Omental fat pad (tissue), 4 donors: ENCODE measurements at places on chromosomes 13 and 19.

- DNase-seq: no peak
These were observed 48.1 kb downstream of the PSG1 start for GRCh38 chr19:42831221-42832019.

- no peak for DNase-seq
These were observed 236.4 kb downstream of the ATP8A2 start for GRCh38 chr13:25608181-25608580.

- DNase-seq: no peak
These were observed 27.4 kb upstream of the CEBPA start for GRCh38 chr19:33329736-33330135.

DNA sequence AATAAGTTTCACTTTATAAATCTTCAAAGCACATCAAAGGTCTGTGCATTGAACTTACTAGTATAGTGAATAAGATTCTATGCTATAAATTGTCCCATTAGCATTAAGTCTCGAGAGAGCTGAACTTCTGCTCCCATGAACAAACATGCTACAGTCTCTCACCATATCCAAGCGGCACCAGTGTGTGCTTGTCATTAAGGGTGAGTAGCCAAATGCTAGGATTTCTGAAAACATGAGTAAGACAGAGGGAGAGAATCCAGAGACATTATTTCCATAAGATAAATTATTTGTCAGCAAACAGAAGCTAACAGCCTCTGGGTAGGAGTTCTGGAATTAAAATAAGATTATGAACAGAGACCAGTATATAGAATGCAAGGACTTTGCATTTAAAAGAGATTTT is 2882.5 kb downstream of the PCDH9 start:
- DNase-seq: no peak

GRCh38 chr19:5961969-5962945 is 15.7 kb downstream of the RANBP3 start:
- DNase-seq: no peak

- DNase-seq: no peak
These were observed 816 bp downstream of the SPRED3 start for GRCh38 chr19:38389101-38389925.

DNA sequence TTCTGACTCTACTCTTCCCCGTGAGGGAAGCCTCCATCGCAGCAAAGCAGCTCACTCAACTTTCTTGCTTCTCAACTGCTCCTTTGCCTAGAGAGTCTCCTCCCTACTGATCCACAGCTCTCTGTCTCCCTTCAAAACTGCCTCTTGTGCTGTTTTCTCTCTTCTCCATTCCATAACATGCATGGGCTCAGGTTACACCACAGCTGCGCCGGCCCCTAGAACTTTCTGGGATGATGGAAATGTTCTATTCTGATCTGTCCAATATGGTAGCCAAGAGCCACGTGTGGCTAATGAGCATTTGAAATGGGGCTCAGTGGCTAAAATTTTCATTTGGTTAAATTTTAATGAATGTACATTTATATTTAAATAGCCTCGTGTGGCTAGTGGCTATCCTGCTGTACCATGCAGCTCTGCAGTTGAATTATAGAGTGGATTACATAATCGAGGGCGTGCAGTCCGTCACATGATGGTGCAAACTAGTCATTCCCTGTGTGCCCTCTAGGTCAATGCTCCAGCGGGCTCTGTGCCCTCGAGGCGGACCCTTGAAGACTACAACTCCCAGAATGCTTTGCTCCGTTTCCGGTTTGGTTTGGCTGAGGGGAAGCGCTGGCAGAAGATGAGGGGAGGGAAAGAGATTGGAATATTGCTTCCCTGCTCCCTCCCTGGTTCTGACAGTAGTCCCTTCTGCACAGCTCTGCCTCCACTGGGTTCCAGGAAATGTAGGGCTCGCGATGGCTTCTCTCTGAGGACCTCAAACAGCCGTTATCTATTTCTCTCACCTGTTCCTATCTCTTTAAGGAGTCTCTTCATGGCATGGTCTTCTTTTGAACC is 109.8 kb downstream of the CACNA1A start:
- DNase-seq: peak; percentile 38

DNA sequence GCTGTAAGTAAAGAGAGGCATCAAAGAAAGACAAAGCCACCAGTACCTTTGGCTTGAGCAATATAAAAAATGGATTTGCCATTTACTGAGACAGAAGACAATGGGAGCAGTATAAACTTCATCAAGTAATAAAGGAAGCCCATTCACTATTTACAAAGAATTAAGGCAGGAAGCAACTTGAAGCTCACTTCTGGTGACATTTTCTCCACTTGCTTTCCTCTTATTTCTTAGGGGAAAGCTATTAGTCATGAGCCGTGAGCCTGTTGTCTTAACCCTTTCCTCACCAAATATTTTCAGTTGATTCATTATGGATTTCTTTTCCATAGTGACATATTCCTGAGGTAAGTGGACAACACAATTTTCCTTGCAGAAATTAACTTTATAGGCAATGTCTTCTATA is 156.8 kb downstream of the DNAJC3 start:
- DNase-seq: no peak

DNA sequence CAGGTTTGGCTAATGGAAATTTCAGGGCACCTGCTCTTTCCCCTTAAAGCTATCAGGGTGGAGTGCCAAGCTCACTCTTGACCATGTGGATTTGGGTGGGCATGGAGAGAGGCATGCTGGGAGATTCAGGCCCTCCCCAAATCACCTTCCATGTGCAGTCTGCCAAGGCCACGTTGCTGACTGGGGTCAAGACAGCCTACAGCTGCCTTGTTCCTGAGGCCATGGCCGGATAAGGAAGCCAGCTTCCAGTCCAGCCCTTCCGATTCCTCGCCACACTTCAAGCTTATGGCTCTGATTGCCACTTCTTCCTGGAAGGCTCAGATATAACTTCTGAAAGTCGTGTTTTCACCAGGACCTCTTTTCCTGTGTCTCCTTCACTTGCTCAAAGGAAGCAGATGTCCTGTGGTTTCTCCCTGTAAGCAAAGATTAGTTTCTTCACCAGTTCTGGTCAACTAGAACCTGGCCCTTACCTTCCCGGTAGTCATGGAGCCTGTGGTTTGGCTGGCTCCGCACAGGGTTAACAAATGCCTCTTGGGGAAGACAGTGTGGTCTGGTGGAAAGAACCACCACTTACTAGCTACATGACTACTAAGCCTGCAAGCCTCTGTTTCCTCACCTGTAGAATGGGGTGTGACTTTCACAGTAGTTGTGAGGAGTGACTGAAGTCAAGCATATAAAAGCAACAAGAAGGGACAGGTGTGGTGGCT is 16.1 kb upstream of the TPT1 start:
- DNase-seq: no peak

- DNase-seq: peak; percentile 88
These were observed 23.1 kb downstream of the ZNF175 start for GRCh38 chr19:51593969-51594773.

DNA sequence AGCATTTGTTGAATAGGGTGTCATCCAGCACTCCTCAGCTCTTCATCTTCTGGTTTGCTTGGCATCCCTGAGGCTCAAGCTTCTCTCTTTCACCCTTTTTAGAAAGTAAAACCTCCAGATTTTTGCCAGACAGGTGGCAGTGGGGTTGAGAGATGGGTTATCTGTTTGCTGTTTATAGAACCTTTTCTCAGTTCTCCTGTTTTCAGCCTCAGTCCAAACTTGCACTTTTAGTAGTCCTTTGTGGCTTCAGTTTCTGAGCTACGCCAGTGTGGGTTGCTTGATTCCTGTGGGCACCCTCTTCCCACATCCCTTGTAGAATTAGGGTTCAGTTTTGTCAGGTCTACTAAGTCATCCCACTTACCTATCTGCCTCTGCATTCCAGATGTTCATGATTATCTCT is 147.9 kb downstream of the PAN3 start:
- DNase-seq: no peak

GRCh38 chr19:53871454-53871853 is 3.8 kb downstream of the MYADM start:
- no peak for DNase-seq

DNA sequence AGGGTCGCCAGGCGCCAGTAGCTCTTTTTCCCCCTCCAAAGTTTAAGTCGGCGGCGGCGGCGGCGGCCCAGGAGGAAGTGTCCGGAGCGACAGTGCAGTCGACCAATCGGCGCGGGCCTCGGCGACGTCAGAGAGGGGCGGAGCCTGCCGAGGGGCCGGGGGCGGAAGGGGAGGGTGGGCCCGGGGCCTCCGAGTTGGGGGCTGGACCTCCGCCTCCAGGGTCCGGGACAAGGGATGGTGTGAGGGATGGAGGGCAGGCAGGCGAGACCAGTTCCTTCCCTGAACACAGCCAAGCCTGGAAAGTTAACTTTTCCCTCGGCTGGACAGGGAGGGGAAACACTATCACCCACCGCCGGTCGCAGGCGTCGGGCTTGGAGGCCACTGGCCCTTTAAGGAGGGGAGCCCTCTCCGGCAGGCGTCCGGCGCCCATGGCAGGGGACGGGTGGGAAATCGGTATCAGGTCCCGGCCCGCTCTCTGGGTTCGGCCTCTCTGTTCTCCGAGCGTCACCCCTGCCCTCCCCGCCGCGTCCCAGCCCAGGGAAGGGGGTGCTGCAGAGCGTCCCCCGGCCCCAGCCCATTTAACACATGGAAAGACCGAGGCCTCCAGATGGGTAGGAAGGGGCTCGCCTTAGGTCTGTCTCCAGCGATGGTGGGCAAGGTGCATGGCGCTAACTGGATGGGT is at the start of gene PRKD2:
TSS of gene PRKD2 (minus strand) at position 81 of the 682 bp plus-strand sequence. CDS start 744 bp downstream, outside the sequence.
- DNase-seq: peak; percentile 75

- DNase-seq: no peak
These were observed 24.9 kb upstream of the MEDAG start for GRCh38 chr13:30881191-30881651.

- DNase-seq: no peak
These were observed 37.7 kb downstream of the LHFPL6 start for GRCh38 chr13:39565036-39565949.

GRCh38 chr13:51520524-51520923 is 63.7 kb upstream of the WDFY2 start:
- DNase-seq: no peak

- DNase-seq: no peak
These were observed 33.7 kb upstream of the OLFM4 start for GRCh38 chr13:52994865-52995264.

GRCh38 chr13:76225815-76226489 is 589.8 kb downstream of the LMO7 start:
- DNase-seq: no peak

DNA sequence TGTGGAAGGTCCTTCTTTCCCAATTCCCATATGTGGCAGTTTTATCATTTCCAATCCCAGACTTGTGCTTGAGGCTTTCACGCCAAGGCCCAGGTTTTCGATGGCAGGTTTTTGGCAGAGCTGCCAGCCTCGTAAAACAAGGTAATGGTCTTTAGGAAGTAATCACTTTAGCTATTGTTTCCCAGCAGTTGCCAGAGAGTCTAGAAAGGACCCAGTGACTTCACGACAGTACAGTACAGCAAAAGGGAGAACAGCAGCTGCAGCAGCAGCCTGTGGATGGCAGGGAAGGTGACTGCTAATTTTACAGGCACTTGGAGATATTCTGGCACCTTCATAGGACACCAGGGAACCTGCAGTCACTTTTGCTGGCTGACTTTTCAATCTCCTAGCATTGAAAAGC is 291.6 kb upstream of the MAB21L1 start:
- no peak for DNase-seq

DNA sequence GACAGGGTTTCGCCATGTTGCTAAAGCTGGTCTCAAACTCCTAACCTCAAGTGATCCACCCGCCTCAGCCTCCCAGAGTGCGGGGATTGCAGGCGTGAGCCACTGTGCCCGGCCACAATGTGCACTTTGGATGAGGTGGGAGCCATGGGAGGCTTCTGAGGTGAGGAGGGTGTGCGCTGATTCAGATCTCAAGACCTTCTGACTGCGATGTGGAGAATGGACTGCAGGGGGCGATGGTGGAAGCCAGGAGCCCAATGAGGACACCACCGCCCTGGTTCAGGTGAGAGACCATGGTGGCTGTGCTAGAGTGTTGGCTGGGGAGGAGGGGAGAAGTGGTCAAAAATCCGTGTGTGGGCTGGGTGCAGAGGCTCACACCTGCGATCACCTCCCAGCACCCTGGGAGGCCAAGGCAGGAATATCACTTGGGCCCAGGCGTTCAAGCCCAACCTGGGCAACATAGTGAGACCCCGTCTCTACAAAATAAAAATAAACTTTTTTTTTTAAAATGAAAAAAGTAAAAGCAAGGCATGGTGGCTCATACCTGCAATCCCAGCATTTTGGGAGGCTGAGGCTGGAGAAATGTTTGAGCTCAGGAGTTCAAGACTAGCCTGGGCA is 5.6 kb downstream of the INAFM1 start:
- no peak for DNase-seq

DNA sequence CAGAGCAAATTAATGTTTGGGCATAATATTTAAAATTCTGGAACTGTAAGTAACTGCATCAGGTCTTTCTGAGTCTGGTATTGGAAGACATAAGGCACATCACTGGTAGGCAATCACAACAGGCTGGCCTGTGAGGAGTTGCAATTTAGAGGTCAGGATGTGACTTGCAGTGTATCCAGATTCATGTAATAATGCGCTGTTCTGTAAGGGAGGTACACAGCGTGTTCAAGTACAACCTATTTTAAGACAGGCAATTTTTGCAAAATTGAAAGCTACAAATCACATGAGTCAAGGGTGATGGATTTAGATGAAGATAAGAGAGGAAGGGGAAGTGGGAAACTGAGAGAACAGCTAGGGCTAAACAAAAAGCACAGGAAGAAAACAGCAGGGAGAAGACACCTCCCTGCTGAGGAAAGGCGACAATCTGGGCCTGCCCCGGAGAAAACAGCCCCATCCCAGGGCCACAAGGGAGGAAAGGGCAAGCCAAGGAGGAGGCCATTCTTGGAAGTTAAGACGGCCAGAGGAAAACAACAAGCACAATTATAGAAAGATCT is 138.1 kb downstream of the LACC1 start:
- no peak for DNase-seq

GRCh38 chr13:25292301-25292700 is 5.0 kb upstream of the MTMR6 start:
- no peak for DNase-seq

- DNase-seq: no peak
These were observed 2.9 kb downstream of the UBL3 start for GRCh38 chr13:29847501-29847983.
